ENCODE measurements at places on chromosomes 6 and 20.

DNA sequence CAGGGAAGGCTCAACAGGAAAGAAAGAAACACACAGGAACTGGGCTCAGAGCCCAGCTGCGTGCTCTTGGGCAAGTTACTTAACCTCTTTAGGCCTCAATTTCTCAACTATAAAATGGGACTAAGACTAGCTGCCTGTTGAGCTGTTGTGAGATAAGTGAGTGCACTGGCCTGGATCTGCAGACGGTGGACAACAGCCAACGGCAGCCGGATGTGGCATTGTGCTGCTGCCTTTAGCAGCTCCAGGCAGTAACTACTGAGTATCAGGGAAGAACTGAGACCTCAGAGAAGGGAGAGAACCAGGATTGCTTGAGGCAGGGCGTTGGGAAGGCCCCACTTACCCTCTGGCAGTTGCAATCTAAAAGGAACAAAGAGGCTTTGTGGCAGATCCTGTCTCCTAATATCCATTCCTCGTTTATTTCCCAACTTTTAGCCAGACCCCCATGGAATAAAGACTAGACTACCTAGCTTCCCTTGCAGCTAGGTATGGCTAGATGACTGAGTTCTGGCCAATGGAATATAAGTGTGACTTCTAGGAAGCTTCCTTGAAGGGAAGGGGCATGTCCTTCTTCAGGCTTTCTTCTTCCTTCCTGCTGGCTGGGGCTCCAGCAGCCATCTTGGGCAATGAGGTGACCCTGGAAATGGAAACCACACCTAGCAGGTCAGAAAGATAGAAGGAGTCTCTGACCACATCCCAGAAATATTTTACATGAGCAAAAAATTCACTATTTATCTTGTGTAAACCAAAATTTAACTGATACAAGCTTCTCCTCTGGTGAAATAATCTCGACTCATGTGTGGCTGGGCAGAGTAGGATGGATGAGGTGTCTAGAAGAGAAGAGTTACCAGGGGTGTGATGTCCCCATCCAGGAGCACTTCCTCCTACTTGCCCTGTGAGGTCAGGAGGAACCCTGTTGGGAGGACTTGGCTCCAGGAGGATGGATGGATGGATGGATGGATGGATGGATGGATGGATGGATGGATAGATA, 67.6 kb downstream of the MRPL14 start:
- no peak for DNase-seq

DNA sequence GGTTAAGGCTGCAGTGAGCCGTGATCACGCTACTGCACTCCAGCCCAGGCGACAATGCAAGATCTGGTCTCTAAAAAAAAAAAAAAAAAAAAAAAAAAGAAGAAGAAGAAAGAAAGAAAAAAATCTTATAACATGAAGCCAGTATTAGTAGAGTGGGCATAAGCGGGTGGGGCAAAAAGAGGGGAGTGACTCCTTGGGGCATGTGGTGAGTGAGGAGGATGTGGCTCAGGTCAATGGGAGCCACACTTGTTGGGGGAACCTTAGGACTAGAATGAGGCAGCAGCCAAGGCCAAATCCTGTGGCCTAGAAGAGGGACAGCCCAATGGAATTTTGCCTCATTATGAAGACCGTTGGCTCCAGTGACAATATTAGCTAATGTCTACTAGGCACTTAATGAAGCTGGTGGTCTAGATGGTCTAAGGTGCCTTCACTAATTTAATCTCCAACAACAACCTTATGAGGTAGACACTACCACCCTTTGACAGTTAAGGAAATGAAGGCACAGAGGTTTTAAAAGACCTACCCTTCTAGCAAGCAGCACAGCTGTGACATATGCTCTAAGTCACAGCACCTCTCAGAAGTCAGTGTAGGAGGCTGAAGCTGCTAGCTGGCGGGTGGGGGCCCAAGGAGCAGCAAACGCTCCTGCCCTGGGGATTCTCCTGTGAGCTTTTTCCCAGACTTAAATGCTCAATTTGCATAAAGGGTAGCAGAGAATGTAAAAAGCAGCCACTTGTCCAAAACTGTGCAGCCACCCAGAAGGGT, 23.6 kb upstream of the ARMC12 start:
- no peak for DNase-seq

DNA sequence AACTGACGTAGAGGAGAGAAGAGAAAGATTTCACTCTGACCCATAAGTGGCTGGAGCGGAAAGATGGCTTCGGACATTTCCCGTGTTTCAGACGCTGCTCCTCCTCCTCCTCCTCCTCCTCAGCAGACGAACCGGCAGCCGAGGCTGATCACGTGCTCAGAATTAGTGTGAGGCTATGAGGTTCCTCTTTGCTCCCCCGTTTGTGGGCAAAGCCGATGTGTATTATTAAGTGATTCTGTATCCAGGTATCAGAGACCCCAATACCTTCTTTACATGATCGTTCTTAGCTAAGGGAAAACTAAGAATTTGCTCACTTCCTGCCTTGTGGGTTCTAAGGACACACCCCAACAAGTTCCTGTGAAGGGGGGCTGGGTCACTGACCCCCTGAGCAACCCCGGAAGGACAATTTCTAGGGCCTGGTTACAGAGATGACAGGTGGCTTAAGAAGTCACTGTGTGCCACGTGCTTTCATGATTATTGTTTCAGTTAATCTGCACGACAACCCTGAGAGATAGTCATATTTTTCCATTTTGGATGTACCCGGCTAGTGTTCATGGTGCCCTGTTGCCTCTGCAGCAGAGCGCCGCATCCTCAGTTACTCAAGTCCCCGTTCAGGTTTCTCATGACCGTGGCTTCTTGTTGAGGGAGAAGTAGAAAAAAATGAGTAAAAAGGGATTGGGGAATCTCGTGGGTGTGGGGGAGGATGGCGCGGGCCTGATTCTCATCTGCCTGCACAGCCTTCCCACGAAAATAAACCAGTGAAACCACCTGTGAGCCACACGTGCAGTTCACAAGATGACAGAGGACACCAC, 671.8 kb downstream of the QKI start:
- DNase-seq: no peak

GRCh38 chr20:39623584-39624234, 661.6 kb downstream of the DHX35 start:
- DNase-seq: peak; percentile 19

- DNase-seq: no peak
Observed at GRCh38 chr6:3318821-3319540, 60.2 kb downstream of the PSMG4 start.

GRCh38 chr6:169986171-169986847, 234.9 kb downstream of the ERMARD start:
- no peak for DNase-seq

DNA sequence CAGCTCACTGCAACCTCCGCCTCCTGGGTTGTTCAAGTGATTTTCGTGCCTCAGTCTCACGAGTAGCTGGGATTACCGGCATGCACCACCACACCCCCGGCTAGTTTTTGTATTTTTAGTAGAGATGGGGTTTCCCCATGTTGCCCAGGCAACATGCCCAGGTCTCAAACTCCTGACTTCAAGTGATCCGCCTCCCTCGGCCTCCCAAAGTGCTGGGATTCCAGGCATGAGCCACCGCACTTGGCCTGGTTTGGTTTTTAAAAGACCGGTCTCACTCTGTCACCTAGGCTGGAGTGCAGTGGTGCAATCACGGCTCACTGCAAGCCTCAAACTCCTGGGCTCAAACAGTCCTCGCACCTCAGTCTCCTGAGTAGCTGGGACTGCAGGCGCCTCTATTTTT, 40.1 kb downstream of the VSTM2L start:
- no peak for DNase-seq

DNA sequence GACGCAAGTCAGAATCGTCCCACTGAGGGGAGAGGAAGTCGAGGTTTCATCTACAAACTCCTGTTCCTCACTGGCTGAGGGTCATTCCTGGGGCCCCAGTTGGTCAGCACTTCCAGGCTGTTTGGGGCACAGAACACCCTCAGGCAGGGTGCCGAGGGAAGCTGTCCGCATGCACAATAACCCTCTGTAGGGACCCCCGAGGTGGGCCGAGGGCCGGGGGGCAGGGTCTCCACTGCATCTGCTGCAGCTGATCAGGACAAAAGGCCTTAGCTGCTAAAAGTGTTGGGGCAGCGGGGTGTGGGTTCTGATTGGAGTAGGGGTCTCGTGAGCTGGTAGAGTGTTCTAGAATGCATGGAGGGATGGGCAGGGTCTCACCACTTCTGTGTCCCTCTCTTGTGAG, 125.1 kb downstream of the TOX2 start:
- no peak for DNase-seq

- no peak for DNase-seq
Observed at GRCh38 chr6:127119102-127120022, 891 bp downstream of the RSPO3 start.

GRCh38 chr6:34155471-34156300, 9.8 kb upstream of the GRM4 start:
- DNase-seq: no peak

- DNase-seq: no peak
Observed at GRCh38 chr20:16107172-16107870, 465.9 kb downstream of the KIF16B start.

- DNase-seq: no peak
Observed at GRCh38 chr6:99187429-99187828, 162.0 kb downstream of the FAXC start.

GRCh38 chr6:155080881-155081845, 86.0 kb downstream of the TIAM2 start:
- peak; percentile 26 for DNase-seq

DNA sequence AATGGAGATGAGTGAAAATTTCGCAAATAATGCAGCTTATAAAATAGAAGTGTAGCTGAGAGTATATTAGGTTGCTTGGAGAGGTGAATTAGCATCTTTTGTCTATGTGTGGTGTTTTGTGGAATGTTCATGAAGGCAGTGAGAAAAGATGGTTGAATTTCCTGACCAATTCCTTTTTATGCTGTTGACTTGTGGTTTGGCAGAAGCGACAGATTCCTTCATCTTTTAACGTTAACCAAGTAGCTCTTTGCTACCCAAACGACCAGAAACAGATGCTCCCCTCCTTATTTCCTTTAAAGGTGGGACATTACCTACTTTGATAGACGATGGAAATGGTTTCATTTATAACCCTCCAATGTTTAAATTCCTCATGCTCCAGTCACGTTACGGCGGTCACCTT, 390.5 kb downstream of the QKI start:
- peak; percentile 40 for DNase-seq

- DNase-seq: peak; percentile 92
Observed at GRCh38 chr6:146357578-146358430, 185.8 kb upstream of the RAB32 start.

- DNase-seq: no peak
Observed at GRCh38 chr20:24820345-24820744, 128.7 kb upstream of the CST7 start.

- DNase-seq: no peak
Observed at GRCh38 chr6:106017454-106017853, 68.7 kb upstream of the PRDM1 start.

GRCh38 chr6:14079433-14079832, 38.1 kb upstream of the CD83 start:
- DNase-seq: peak; percentile 70

GRCh38 chr20:48259456-48259855, 474.2 kb upstream of the SULF2 start:
- DNase-seq: no peak

- DNase-seq: no peak
Observed at GRCh38 chr6:161246725-161247124, 27.1 kb downstream of the AGPAT4 start.
